ENCODE measurements at places on chromosomes 4 and X. TPM values are rescaled to one million over a fixed set of nuclear protein-coding genes. Genes with fewer than 3 reads are reported as not detected.

DNA sequence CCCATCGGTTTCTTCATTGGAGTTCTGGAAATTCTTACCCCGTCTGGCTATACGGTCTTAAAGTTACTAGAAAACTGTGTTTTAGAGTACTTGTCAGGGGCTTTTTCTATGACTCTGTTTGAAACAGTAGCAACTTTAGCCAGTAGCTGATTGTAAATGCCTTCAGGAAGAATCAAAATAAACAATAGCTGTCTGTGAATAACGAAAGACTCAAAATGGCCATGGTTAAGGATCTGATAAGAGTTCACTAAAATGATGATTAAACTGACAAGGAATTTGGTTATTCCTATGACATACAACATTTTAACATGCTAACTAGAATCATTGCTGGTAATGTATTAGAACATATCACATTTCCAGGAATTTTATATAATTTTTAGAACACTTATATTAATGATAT is 191.0 kb downstream of the EVC2 start:
- no peaks in the 10 kb centered on the region for H3K4me1 ChIP-seq
- H3K36me3 ChIP-seq: no peaks in the 10 kb centered on the region
- H3K4me3 ChIP-seq: no peak overlapping the region
- no peak for DNase-seq
- H3K27me3 ChIP-seq: no peaks in the 10 kb centered on the region

DNA sequence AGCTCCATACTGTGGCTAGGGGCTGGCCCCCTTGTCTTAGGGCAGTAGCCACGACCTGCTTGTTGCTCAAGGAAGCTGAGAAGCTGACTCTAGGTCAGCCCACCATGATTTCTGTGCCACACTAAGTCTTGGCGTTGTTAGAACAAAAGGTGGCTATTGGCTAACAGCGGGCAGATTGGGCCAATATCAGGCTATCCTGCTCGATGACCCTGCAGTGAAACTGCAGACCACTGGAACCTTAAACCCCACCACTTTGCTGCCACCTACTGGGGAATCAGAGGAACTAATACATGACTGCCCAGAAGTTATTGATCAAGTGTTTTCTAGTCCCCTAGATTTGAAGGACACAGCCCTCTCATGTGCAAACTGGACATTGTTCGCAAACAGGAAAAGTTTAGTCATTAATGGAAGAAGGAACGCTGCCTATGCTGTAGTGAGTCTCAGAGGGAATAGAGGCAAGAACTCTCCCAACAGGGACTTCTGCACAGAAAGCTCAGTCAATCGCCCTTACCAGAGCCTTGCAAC is 17.0 kb upstream of the PAPSS1 start:
- no peak overlapping the region for H3K4me3 ChIP-seq
- peak; percentile 70 for DNase-seq
- H3K36me3 ChIP-seq: no peaks in the 10 kb centered on the region
- H3K27ac ChIP-seq: no peak overlapping the region

DNA sequence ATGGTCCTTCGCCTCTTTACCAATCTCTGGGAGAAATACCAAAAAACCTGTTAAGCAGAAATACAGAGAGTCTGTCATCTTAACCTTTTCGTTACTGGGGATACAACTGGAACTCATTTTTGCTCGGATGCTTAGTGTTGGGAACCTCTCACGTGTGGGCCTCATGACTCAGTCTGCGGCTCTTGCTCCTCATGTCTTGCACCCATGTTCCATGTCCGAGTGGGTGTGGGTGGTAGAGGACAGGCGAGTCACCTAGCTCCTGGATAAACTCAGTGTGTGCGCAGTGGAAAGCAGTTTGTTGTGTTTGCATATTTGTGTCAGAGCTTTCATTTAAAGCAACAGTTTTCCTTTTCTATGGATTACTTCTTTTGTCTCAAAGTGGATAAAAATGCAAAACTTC is 70.6 kb downstream of the TNIP2 start:
- H3K27me3 ChIP-seq: no peaks in the 10 kb centered on the region
- no peak overlapping the region for H3K27ac ChIP-seq
- peaks cover 15% of the 10 kb centered on the region for H3K4me1 ChIP-seq

GRCh38 chr4:158254292-158254691 is 44.0 kb downstream of the TMEM144 start:
- H3K27me3 ChIP-seq: no peaks in the 10 kb centered on the region
- no peak for DNase-seq
- H3K27ac ChIP-seq: no peak overlapping the region
- no peaks in the 10 kb centered on the region for H3K36me3 ChIP-seq
- H3K4me1 ChIP-seq: no peaks in the 10 kb centered on the region

POU3F4 gene
- total RNA-seq: not detected

PDZD4 gene
- not detected for total RNA-seq

RBM47 gene
- total RNA-seq: 12.6 TPM

TXK gene
- total RNA-seq: 0.79 TPM

Measured in B cell (primary cell).